A673 (cell line): ENCODE measurements at places on chromosomes 2 and 18. TPM values are rescaled to one million over a fixed set of nuclear protein-coding genes. Genes with fewer than 3 reads are reported as not detected.

- DNase-seq, result no peak
These were observed 15.1 kb upstream of the NT5C1B start for GRCh38 chr2:18604531-18604885.

The NOSTRIN gene
- not detected in 2 replicates for total RNA-seq

GRCh38 chr18:48742706-48743475 is 204.1 kb downstream of the CTIF start:
- DNase-seq, result no peak

The POTEI gene
- total RNA-seq, result not detected in 2 replicates

The PCBP1 gene
- total RNA-seq, result 343 and 350 TPM in 2 replicates

DNA sequence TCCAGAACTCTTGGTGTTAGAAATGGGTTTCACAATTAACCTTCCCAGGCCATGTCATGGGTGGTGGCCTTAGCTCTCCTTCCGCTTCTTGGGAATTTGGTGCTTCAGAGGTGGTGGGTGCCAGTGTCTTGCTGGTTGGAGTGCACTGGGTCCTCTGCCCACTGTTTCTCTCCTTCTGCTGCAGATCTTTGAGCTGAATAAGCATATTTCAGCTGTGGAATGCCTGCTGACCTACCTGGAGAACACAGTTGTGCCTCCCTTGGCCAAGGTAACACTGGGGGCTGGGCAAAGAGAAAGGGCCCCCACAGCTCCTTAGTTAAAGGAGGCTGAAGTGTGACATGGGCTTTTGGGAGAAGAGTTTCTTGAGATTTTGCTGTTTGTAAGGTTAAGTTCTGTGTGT is 32.0 kb upstream of the PRLH start:
- no peak for DNase-seq

DNA sequence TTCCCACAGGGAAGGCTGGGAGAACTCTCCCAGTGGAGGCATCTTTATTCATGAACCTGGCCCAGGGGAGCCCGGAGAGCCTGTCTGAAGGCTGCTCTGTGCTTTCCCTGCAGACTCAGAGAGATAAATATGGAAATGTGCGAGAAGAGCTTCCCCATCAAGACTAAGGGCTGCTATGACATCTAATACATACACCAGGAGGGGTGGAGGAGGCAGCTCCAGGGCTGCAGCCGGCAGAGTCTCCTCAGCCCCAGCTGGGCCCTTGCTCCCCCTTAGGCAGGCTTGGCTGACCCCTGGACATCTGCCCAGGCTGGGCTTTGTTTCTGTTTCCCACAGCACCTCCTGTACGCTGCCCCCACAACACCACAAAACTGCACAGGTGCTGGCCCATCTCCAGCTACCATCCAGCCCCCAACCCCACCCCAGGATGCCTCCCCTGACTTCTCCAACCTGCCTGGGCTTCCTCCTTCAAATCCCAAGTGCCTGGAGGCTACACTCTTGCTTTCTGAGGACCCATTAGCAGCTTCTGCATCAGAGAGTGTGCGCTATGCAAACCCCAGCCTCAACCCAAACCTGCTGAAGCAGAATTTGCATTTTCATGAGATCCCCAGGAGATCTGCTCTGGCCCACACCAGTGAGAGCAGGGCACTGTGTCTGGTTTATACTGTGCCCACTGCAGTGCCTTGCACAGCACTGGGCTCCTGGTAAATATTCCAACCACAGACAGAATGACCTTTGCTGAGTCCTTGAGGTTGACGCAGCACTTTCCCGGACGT is 96.8 kb downstream of the VSNL1 start:
- no peak for DNase-seq

- DNase-seq, result peak; percentile 43
These were observed 67.8 kb upstream of the MAP4K3 start for GRCh38 chr2:39504790-39505335.

GRCh38 chr18:58402247-58402646 is 226.6 kb downstream of the ALPK2 start:
- no peak for DNase-seq

- DNase-seq, result no peak
These were observed 1.7 kb downstream of the ARHGAP28 start for GRCh38 chr18:6731222-6731596.

DNA sequence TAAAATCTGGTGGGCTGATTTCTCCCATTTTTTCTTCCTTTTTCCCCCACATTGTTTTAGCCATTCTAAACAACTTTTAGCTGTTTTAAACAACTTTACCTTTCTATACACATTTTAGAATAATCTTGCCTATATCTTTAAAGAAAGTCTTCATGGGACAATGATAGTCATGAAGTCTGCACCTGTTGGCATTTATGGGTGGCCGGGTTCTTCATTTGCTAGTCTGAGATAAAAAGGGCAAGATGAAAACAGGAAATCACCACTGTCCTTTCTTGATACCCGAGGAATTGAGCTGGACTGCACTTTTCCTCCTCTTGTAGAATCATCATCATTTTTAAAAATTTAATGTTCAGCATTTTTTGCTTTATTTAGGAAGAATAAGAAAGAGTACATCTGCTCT is 104.5 kb downstream of the ATP9B start:
- no peak for DNase-seq

- DNase-seq, result no peak
These were observed 90.8 kb downstream of the RHOB start for GRCh38 chr2:20537423-20538307.

GRCh38 chr18:79356435-79356834 is 39.3 kb upstream of the NFATC1 start:
- DNase-seq, result no peak

DNA sequence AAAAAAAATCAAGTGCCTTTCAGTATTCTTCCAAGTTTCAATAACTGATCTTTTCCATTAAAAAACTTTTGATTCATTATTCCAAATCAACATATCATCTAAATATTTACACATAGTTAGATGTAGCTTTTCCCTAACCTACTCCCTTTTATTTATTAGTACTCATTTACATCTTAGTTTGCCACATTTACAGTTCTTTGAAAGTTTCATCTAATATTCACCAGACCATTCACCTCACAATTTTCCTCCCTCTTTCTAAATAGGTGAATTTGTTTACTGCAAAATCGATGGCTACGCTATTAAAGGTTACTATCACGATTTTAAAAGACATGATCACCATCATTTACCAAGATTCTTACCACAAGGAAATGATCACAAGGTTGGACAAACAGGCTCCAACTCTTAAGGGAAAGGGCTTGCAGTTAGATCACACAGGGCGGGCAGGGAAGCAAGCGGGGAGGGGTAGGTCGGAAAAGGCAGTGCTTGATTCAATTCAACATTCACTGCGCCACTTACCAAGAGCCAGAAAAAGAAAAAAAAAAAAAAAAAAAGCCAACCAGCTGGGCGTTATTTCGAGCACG is 654 bp upstream of the MARCHF7 start:
- no peak for DNase-seq
